Activated effector memory CD4-positive, alpha-beta T cell treated with anti-CD3 and anti-CD28 coated beads, Interleukin-2, amount 50 U/mL, for 16 hours (primary cell): ENCODE measurements at places on chromosomes 12 and 14.
A peak's percentile ranks its signal among the peaks of the same experiment; 100 is the strongest.

DNA sequence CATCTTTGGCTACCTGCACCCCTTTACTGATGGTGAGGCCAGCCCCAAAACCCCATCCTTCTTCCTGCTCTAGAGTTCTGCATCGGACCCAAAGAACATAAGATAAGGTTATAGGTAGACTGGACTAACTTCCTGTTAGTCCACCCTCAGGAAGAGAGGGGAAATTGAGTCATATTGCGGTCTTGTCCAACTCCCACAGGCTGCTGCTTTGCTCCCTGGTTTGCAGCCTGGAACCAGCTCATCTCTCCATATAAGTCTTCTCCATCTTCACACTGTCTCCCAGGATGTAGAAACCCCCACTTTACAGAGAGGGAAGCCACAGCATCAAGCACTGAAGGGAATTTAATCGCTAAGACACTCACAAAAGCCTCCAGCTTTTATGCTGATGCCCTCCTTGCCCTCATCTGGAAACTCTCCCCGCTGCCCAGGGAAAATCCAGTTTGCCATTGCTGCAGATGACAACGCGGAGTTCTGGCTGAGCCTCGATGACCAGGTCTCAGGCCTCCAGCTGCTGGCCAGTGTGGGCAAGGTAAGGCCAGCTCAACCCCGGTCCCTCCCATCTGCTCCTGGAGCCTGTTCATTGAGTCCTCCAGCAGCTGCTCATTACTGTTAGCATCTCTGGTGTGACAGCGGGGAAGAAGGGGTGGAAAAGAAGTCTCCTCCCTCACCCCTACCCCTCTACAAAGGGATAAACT lies 85.3 kb downstream of the B4GALNT3 start:
- DNase-seq, result no peak

- no peak for DNase-seq
Observed at GRCh38 chr14:104230119-104230815, 91.9 kb downstream of the KIF26A start.

GRCh38 chr14:101757064-101757838 lies 4.3 kb upstream of the PPP2R5C start:
- no peak for DNase-seq

DNA sequence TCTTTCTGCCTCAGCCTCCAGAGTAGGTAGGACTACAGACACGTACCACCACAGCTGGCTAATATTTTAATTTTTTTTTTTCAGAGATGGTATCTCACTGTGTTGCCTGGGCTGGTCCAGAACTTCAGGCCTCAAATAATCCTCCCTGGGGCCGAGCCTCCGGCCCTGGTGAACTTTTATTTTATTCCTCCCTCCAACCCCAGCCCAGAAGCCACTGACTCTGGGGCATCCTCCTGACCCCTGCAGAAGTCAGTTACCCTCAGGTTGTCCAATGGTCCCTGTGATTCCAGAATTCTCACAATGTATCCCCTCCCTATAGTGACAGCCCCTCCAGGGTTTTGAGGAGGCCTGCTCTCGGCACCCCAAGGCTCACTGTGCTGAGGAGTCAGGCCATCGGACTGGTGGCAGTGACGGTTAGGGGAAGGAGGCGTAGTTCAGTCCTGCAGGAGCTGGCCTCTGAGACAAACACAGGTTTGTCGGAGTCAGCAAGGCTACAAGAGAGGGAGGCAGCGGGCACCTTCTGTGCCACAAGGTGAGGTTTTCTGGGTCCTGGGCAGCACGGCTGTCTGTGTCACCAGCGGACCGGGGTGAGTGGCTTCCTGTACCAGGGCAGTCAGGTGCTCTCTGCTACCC lies 19.4 kb upstream of the FIGNL2 start:
- peak; percentile 52 for DNase-seq

DNA sequence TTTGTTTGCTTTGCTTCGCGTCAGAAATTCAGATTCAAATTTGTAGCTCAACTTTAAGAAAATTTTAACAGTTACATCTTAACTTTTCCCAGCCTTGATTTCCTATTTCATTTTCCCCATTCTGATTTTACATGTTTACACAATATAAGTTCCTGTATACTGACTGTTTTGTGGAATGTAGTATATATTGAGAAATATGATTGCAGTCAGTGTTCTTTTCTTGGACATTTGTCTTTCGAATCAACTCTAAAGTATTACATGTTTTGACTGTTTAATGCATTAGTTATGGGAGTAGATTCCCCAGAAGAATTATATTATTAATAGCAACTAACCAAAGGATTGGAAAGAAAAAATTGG lies 48.1 kb downstream of the PRKCH start:
- no peak for DNase-seq

GRCh38 chr12:42201063-42201462 lies 37.0 kb downstream of the YAF2 start:
- no peak for DNase-seq

- DNase-seq, result no peak
Observed at GRCh38 chr14:90213099-90213748, 43.1 kb upstream of the PSMC1 start.

DNA sequence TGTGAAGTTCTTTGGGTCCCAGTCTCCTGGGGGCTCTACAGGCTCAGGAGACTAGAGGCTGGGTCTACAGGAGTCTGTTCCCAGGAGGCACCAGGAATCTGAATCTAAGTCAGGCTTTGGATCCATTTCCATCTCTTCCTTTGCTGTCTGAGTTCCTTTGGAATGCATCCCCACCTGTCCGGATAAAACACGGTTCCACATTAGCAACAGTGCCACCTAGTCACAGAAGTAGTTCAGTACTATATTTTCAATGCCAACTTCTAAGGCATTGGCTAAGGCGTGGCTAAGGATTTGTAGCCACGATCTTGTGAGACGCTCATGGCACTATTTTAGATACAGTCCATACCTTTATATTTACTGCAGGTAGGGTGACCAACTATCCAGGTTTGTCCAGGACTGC lies 15.1 kb downstream of the ZC2HC1C start:
- DNase-seq, result no peak
